ENCODE measurements at places on chromosomes 5 and 9.

DNA sequence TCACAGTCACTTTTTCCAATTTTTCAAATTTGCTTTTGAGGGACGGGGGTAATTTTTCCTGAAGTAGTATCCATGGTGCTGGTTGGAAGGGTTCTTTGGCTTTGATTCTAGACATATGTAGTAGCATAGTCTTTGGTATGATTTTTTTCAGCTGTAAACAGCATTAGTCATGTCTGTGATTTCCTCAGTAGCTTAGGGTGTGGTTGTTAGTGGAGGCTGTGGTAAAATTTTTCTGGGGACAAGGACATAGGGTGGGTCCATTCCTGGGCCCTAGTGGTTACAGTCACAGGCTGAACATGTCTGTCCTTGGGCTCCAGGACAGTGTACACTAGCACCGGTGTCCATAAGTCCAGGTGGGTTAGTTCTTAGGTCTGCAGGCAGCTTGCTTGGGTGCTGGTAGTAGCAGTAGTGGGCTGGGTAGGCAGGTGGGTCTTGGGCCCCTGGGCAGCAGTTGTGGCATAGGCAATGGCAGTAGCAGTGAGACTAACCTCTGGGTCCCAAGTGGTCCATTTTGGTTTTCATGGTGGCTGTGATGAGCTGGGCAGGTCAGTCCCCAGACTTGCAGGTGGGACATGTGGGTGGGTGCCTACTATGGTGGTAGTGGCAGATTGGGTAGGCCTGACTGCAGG lies 100.0 kb upstream of the CXCL14 start:
- no peak for DNase-seq

GRCh38 chr5:23684103-23684502 lies 176.7 kb downstream of the PRDM9 start:
- no peak for DNase-seq

- DNase-seq, result no peak
Observed at GRCh38 chr5:125696762-125697161, 726.4 kb upstream of the GRAMD2B start.

DNA sequence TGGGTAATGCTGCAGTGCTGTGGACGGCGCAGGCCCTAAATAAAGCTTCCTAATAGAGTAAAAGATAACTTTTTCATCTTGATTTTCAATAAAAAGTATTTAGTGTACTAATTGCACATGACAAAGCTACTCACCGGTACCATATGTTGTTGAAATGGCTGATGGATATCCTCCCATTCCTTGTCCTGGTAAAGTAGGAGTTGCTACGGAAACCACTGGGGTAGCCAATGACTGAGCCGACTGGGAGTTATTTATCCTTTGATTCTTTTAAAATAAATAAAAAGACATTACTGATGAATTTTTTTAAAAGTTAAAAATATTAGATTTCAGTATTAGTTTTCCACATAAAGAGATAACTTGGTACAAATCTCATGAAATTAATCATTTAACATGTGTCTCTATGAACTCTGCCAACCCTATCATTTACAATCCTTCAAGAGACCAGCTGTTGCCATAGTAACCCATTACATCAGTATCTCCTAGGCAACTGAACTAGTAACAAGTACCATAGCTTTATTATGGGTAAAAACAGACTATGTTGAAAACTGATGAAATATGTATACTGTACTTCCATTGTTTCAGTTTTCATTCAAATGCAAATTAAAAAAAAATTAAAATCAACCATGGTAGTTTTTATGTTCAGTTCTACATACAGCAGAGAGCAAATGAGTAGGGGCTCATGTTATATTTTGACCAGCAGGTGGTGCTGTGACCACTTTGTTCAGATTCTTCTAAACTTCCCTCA lies 153.7 kb downstream of the MEF2C start:
- no peak for DNase-seq

GRCh38 chr5:148746826-148747535 lies 79.4 kb upstream of the ADRB2 start:
- DNase-seq, result no peak
